T-helper 9 cell (primary cell): ENCODE measurements at places on chromosomes 7 and 10.

- no peak for DNase-seq
Observed at GRCh38 chr7:44752822-44753221, 4.2 kb downstream of the ZMIZ2 start.

DNA sequence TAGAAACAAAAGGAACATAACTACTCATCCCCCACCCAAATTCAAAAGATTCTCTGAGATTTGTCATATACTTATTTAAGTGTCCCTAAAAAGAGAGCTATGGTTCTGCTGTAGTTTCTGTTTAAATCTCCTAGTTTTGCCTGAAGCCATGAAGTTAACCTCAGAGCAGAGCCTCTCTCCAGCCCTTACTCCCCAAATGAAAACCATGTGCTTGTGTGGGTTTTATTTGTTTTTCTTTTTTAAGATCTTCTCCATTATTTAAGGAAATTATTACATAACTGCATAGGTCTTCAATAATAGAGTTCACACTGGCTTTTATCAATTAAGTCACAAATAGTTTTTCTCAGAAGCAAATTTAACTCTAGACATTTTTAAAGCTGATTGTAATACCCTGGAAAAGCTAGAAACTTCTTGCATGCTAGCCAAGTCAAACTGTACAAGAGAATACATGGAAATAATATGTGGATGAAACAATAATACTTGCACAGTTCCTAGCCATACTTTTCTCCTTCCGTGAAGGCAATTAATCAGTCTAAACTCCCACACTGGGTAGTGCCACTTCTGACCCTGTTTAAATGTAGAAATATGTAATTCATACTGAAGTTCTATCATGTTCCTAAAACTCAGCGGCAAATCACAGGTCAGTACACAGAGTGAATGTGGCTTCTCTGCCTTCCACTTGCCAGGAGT lies 579.7 kb downstream of the SUGCT start:
- no peak for DNase-seq

DNA sequence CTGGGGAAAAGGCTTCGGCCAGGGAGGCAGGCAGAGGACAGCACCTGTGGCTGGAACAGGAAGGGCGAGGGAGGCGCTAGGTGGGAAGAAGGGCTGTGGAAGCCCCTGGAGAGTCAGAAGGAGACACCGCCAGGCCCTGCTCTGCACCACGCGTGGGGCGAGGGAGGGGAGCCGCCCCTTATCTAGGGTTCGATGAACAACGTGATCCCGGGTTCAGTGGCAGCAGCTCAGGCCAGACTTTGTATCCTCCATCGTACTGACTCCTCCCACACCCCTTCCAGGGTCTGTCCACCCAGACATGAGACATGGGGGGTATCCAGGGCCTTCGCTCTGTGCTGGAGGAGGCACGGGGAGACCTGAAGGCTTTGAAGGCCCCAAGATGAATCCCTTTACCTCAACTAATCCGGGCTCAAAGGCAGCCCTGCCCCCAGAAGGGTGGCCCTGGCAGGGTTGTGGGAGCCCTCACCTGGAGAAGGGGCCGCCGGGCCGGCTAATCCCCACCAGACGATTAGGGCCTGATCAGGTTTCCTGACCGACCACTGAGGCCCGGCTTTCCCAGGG lies 110.8 kb downstream of the PDGFA start:
- no peak for DNase-seq

DNA sequence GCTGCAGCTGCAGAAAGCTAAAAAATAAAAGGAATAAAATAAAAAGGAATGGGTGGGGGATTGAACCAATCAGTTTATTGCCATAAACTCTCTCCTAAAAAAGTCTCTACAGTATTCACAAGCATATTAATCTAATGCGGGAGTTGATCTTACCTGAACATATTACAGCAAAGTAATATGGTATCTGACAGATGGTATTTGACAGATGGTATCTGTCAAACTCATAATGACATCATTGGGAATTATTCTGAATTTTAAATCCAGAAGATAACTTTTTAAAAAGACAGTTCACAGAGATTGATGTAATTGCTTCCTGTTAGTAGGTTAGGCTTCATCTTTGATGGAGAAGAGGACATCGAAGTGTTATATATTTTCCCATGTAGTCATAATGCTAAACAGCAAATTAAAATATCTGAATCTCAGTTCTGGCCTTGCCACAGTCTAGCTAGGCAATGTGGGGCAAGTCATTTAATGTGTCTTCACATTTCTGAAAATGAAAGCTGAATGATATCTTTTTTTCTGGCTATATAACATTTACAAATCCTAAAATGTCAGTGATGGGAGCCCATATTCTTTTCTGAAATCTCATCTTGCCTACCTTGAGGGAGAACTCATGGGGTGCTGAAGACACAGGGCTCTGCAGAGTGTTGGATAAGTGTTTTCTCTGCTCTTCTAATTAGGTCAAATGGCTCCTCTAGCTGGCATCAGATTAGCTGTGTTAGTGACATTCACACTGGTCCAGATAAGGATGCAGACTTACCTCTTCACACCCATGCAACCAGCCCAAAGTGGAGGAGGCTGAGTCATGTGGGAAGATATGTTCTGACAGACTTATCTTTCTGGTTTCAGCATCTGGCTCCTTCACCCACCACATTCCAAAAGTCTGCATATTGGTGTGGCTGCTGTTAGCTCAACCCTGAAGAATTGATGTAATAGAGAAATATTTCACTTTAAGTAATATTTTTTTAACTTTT lies 2.1 kb upstream of the LIPM start:
- no peak for DNase-seq

GRCh38 chr10:129417870-129418269 lies 49.2 kb upstream of the MGMT start:
- no peak for DNase-seq

- no peak for DNase-seq
Observed at GRCh38 chr10:17431871-17432311, 22.5 kb downstream of the ST8SIA6 start.

DNA sequence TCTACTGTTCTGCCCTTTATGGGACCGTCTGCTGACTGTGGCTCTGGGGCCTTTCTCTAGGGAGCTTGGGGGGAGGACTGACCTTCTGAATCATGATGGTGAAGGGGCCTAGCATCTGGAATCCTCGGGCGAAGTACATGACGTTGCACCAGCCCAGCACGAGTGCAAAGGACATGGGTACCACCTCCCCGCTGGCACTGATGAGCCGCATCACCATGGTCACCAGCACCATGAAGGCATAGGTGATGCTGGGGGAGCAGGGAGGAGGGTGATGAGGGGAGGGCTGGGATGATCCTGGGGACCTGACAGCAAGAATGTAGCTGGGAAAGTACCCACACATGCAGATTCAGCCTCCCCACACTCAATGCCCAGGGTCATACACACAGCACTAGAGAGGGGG lies 11.1 kb downstream of the TRPV6 start:
- DNase-seq = no peak

DNA sequence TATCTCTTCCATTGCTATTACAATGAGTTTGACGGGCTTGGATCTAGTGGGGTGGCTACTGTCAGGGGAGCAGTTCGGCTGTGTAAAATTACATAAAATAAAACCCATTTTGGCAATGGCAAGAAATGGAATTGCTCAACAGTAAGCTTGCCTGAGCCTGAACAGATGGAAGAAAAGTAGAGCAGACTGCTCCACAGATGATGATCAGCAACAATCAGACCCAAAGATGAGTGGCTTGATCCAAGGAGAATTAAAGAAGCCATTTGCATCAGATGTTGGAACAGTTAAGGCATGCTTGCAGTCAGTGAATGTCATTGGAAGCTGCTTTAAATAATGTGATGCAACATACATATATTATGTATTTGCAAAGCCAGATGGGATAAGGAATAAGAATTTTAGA lies 256.6 kb upstream of the SMIM30 start:
- DNase-seq = no peak

GRCh38 chr10:46522295-46523118 lies 34.0 kb downstream of the GPRIN2 start:
- no peak for DNase-seq

DNA sequence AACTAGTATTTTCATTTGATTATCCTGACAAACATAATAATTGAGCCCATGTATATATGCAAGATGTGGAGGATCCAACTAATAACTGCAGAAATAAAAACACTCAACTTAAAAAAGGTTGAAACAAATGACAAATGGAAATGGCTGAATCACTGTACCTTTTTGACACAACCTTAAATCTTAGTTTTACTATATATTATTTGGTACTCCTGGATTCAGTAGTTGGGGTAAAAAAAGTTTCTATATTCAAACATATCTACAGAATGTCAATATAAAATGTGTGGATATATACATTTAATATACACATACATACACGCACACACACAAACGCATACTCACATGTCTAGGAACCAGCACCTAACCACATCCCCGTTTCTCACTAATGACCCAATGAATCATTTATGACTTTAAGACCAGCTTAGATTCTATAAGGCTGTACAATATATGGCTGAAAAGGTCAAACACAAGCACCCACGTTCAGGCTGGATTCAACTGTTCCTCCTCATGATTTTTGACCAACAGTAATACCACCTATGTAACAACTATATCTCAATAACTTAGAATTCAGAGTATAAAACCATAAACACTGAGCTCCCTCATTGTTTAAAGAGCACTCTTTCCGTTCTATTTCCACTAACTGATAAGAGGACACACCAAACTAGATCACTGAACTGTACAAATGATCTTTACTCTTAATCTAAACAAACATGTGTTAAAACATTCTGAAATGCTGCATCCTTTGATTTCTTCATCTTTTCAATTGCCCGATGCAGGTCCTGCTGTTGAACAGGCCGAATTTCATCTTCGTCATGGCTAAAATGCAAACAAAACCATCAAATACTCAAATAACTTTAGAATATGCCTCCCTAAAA lies 63.8 kb downstream of the ATAD1 start:
- DNase-seq = no peak

DNA sequence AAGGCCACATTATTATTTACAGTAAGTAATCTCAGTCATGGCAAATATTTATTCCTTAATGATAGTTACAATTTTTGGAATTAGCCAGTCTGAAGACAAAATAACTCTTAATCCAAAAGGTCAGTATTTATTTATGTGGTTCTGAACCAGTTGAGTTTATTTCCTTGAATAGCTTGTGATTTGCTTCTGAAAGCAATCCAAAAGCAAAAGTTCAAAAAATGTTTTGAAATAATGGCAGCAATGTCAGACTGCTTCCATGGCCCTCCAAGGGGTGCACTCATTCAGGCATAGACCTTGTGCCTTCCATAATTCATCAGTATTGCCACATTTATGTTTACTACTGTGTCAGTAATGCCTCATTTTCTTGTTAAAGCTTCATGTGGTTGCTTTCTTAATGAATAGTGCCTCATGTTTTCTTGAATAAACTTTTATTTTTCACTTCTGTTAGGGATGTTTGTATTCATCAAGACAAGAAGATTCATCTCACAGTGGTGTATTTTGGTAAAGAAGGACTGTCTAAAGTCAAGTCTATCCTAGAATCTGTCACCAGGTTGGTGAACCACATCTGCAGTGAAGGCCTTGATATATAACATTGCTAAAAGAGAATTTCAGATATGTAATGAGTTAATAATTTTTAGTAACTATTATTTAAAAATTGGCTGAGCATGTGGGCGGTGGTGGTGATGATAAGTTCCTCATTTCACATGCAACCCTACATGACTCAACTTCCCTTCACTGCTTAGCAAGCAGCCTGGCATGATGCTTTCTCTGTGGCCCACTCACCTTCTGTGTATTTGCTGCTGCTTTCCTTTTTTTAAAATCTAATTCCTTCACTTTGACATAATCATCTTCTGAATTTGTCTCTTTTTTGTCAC lies 22.0 kb downstream of the CSGALNACT2 start:
- no peak for DNase-seq

DNA sequence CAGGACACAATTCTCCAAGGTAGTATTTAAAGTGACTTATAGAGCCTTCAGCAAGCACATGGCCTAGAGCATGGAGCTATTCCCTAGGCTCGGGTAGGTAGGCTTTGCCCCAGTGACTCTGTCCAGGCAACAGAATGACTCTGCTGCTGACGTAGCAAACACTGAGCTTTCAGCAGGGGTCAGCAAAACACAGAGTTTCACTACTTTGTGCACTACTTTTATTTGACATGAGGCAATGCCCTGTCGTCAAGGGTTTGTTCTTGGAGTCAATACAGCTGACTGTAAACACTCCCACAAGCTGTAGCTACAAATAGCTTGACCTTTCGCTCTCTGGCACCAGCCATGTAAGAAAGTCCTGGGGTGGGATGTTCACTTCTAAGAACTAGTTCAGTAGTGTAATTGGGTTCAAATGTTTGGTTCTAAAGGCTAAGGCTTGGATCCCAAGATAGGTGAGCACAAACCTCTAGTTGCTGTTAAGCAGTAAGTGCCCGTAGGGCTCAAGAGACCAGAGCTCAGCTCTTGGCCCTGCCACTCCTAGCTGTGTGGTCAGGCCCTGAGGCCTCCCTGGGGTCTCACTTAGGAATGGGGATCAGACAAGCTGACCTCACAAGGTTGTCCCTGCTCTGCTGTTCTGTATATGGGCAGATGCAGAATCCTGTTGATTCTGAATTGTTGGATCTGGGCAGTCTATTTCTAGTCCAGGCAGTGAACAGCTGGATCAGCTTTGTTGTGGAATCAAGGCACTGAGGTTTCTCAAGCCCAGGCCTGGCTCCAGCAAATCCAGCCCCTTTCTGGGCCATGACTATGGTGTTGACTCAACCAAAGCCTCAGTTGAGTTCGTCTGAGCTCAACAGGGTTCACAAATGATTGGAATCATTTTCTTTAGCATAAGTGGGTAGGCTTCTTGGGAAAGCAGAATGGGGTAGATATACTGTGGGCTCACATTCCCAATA lies 10.7 kb downstream of the NODAL start:
- no peak for DNase-seq

DNA sequence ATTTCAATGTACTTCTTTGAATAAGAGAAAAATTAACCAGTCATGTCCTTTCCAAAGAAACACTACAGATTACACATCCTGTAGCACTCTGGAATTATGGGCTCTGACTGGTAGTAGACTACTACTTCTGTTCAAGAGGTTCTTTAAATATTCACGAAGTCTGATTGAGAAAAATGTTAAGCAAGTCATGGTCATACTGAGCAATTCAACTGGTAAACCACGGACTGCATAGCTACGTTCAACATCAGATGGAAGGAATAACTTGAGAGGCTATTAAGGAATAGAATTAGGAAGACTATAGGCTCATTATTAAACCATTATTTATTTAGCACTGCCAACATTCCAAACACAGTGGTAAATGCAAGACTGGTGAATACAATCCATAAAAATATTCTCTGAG lies 160.8 kb downstream of the IMMP2L start:
- DNase-seq = no peak

- no peak for DNase-seq
Observed at GRCh38 chr7:130096243-130096827, 26.0 kb downstream of the KLHDC10 start.

DNA sequence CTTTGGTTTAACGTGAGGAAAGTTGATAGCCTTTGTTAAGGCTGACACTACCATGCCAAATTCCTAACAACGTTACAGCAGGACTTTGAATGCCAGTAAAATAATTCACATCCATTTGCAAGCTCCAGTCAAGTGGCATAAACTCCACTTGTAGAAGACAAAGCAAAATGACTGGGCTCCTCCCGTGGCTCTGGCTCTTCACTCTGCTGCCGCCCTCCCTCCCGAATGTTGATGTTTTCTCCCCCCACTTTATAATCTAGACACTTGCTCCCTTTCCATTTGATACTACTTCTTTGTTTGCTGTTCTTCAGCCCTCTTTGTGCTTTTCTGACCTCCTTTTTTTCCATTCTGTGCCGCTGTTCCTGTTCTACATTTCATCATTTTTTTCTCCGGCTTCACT lies 22.8 kb upstream of the ITGB8 start:
- DNase-seq = no peak
